ENCODE measurements at places on chromosomes 7 and 10.

DNA sequence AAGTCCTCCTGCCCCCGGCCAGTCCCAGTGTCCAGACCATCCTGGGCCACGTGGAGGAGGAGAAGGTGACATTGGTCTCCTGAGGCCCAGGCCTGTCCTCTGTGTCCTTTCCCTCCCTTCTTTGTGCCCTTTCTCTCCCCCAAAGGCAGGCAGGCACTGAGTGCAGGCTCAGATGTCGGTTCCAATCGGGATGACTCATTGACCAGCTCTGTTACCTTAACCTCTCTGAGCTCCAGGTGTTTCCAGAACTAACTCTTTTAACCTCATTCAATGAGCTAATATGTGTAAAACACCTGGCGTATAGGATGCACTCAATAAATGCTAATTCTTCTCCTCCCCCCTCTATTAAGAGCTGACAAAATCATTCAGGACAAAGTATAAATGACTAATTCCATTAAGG, 25.7 kb downstream of the MACROH2A2 start:
- no peak for DNase-seq

DNA sequence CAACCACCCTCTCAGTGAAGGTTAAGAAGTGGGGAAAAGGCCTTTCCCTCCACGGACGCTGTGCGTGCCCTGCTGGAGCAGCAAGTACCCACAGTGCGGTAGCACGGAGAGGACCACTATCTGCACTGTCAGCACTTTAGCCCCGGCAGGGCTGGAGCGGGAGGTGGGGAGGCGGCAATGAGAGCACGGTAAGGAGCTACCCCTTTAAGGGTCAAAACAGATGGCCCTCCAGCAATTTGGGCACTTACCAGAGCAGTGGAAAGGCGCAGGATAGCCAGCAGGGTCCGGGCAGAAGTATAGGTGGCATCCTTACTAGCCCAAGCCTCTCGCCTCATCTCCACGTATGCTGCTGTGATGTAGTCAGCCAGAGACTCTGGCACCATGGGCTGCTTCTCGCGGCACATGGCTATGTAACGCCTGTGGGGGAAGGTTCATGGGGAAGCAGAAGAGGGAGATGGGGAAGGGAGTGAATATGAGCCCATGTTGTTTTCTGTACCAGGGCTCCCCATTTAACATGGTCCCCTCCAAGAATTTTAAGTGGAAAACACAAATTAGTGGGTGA, 5.2 kb downstream of the COPS6 start:
- DNase-seq = no peak

GRCh38 chr7:83697804-83698530, 49.0 kb upstream of the SEMA3E start:
- DNase-seq = no peak

- no peak for DNase-seq
Measured at GRCh38 chr10:58278274-58278961, 9.5 kb downstream of the CISD1 start.

- no peak for DNase-seq
Measured at GRCh38 chr7:46744957-46745706, 824.1 kb upstream of the IGFBP3 start.

DNA sequence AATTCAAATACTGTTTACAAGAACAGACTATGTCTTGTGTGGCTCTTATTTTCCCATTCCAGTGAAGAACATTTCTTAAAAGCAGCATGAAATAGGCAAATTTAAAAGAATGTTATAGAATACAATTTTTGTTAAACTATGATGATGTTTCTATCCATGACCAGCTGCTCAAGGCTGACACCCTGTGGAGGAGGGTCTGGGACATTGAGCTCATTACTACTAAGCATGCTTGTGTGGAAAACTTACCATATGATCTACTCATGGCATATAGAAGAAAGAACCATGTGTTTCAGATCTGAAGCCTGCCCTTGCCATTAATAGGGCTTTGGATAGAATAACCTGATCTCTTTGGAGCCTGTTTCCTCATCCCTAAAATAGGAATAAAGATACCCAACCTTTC, 125.0 kb downstream of the FOXP2 start:
- peak; percentile 65 for DNase-seq

DNA sequence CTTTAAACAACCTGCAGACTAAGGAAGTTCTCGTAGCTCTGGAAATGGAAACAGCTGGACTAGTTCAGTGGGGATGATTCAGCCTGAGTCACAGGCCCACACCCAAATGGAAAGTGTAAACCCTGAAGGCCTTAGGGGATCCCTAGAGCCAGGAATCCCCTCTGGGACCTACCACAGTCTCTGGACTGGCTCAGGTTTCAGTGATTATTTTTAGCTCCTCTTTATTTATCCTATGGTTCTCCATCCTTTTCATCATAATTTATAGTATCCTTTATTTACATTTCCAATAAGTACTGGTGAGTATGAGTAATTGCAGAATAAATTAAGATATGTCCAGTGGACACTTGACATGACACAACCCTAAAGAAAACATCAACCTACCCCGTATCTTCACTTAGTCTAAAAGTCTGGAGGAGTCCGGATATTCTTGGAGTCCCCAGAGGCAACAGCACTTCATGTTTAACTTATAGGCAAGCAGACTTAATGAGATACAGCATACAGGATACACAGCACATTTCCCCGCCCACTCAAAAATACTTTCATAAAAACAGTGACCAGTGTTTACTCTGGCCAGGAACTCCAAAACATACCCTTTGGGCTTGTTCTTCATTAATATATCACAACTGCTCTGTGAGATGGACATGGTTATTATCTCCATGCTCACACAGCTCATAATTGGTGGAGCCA, 28.4 kb upstream of the SEMA3E start:
- DNase-seq = peak; percentile 97

DNA sequence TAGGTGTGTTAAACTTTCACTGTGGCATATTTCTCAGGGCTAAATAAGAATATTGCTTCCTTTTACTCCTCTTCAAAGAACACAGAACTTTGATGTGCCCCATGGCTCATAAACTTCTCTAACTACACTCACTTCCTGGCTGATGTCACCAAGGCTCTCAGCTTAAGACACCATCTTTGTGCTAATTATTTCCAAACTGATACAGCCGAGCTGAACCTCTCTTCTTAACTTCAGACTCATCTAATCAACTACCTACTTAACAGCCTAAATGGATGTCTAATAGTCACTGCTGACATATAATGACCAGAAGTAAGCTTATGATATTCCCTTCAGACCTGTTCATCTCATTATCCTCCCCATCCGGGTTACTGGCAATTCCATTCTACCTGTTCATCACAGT, 3.6 kb downstream of the C10orf67 start:
- no peak for DNase-seq

GRCh38 chr10:43391496-43391895, 17.5 kb downstream of the HNRNPF start:
- no peak for DNase-seq

DNA sequence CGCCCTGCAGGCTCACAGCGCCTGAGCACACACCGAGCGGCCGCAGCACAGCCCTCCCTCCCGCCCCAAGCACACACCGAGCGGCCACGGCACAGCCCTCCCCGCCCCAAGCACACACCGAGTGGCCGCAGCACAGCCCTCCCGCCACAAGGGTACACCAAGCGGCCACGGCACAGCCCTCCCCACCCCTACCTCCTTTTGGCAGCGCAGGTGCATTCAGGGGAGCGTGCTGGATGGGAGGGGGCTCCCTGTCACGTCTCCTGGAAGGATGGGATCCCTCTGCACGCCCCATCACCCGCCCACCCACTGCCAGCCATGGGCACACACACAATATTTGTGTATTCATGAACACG, 482.6 kb downstream of the DNAJB6 start:
- DNase-seq = no peak

- DNase-seq = no peak
Measured at GRCh38 chr10:129918401-129918800, 45.7 kb downstream of the EBF3 start.

DNA sequence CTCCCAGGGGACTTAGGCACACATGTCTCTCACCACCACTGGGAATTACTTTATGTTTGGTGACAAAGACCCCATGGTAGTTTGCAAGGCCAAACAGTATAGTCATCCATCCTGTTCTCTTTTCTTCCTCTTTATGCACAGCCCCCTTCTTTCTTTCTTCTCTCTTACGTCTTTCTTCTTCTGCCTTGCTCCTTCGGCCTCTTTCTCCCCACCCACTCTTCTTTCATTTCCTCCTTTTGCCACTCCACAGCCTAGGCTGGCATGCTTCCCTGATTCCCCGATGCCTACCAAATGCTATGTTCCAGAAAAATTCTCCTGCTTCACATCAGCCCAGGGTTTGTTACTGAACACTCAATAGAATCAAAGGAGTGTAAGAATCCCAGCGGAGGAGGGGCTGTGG, 62.4 kb upstream of the MKLN1 start:
- DNase-seq = no peak

DNA sequence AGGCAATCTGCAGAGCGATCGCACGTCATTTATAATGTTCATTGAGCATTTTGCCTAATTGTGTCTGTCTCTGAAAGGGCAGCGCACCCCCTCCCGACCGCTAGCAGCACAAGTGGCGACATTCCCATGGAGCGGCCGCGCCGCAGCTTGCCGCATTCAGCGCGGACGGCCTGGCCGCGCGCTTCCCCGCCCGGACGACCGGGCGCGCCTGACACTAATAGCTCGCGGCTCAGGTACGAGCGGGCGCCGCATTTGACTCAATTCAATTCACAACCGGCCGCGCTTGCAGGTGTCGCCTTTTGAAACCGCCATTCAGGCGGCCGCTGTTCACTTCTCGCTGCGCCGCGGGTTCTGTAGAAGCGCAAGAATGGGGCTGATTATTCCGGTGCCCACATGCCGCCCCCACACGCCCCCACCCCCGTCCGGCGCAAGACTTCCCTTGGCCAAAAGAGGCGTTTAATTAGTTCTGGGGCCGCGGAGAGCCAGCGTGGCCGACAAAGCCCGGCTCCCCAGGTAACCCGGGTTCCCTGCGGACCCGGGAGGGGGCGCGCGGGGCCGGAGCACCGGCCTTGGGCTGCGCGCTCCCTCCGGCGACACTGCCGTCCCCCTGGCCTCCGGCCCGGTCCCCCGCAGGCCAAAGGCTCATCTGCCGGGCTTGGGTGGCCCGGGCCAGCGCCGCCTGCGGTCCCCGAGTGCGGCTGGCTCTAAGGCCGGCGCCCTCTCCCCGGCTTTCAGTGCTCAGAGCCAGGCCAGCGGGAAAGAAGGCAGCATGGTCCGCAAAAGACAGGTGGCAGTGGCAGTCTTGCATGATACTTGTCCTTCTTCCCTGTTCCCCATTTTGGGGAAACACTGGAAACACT, 18.7 kb upstream of the PTF1A start:
- no peak for DNase-seq

DNA sequence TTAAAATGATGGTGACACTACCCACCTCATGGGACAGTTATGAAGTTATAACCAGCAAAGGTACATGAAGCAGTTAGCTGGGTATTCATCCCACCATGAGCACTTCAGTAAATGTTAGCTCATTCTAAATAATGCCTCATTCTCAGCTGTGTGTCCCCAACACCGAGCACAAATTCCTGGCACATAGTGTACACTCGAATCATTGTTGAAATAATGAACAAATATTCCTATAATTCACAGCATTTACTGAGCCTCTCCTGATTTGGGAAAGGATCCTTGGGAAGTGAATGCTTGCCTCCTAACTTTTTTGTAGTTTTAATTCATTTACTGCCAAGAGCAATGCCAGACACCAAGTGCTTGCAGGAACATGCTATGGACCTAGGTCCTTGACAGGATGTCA, 235.2 kb downstream of the DGKI start:
- DNase-seq = no peak

DNA sequence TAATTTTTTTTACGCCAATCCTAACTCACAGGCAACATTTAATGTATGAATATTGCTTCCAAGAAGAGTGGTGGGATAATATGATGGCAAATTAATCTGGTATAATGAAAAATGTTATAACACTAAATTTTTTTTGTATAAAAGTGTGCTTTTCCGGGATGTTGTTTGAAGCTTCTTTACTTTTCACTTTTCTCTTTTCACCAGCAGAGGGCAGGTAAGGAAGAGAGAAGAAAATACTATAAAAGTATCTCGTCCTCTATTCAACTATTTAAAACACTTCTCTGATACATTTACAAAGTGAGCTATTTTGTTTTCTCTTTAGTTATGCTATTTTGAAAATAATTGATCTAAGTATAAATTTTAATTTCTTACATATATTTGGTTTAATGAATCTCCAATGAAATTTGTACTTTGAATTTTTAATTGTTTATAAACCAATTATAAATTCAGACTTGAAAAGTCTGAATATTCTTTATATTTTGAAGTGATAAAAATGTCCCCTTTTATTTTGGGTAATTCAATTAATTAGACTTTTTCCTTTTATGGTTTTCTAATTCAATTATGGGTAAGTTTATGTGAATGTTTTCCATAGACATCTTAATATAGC, 20.7 kb upstream of the CFTR start:
- peak; percentile 59 for DNase-seq

GRCh38 chr10:64265961-64266360, 744.8 kb downstream of the REEP3 start:
- DNase-seq = no peak

DNA sequence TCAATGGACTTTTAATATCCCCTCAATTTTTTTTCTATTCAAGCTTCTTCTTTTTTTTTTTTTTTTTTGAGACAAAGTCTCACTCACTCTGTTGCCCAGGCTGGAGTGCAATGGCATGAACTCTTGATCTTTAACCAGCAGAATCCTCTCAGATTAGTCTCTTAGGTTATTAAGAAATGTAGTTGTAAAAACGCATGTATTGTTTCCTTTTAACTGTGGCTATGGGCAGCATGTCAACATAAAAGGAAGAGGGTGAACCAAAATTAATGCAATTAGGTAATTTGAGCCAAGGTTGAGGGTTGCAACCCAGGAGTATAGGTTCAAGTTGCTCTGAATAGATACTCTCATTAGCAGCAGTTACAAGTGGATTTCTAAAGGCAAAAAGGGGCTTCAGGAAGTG, 4.3 kb upstream of the GSTO1 start:
- DNase-seq = no peak

DNA sequence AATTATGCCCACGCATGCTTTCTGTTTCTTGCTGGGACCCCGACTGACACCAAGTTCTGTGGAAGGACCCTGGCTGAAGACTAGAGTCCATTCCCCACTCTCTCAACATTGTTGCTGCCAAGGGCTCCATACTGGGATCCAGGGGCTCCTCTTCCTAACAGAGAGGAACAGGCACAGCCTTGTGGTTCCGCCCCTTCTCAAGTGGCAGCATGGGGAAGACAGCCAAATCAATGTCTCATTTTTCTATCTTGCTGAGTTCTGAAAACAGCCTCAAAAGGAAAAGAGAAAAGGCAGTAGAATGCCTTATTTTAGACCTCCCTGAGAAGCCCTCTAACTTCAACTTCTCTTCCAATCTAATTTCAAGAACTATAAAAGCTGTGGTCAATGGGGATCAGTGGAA, 23.7 kb upstream of the LAMB1 start:
- DNase-seq = peak; percentile 22

- DNase-seq = peak; percentile 63
Measured at GRCh38 chr7:92797284-92797683, 39.1 kb downstream of the CDK6 start.

- DNase-seq = peak; percentile 22
Measured at GRCh38 chr10:15320522-15321203, 50.4 kb downstream of the FAM171A1 start.

DNA sequence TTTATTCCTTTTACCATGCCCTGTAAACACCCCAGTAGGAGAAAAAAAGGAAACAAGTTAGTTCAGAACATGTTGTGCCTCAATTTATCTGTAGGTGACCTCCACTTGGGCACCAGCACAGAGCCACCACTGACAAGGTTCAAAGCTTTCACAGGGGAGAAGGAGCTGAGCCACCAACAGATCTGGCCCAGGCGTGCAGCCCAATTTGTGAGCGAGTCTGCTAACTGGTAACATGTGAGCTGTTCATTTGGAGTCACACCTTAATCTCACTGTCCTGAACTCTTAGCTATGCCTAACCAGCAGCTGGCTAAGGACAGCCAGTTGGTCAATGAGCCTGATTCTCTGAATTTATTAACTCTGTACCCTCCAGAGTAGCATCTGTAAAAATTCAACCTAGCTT, 78.4 kb upstream of the CAMK2B start:
- no peak for DNase-seq

All from fibroblast of the aortic adventitia (primary cell).